ENCODE measurements at places on chromosomes 6 and 20.
A peak's percentile ranks its signal among the peaks of the same experiment; 100 is the strongest.

GRCh38 chr6:143370812-143371370, 79.6 kb downstream of the ADAT2 start:
- no peak for DNase-seq

GRCh38 chr20:45857882-45858216, 435 bp downstream of the ZSWIM3 start:
- no peak for DNase-seq

GRCh38 chr6:143614235-143614634, 63.5 kb upstream of the PHACTR2 start:
- no peak for DNase-seq

- DNase-seq: no peak
Measured at GRCh38 chr20:14518648-14519047, 181.2 kb upstream of the FLRT3 start.

DNA sequence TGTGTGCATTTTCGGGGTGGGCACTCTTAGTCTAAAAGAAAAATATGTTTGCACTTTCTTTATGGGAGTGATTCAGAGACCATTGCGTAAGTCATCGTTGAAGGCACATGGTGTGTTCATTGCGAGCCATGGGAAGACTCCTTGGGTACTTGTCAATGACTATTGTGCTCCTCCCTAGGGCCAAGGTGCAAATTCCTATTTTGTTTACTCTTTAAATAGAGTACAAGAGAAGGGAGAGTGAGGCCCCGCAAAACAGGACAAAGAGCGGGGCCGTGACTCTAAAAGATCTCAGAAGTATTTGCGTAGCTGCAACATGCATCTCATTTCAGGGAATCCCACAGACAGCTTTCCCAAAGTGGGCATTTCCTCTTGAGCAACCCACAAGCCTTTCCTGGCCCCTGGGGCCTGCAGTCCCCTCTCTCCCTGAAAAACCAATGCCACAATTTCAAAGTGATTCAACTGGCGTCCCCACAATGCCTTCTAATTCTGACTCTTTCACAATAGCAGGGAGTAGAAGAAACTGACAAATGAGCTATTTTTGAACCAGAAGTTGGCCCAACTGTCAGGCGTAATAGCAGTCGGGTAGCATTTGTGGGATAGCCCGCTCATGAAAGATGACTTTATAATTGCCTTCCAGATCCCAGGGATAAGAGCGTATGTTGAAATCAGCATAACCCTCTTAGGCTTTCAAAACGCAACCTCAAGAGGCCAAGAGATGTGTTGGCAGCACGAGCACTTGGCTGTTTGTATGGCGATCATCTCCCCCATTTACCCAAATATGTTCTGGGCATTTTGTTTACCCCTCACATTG, 277.9 kb upstream of the BMP2 start:
- DNase-seq: no peak

- DNase-seq: no peak
Measured at GRCh38 chr20:56835829-56836550, 206.9 kb downstream of the TFAP2C start.

DNA sequence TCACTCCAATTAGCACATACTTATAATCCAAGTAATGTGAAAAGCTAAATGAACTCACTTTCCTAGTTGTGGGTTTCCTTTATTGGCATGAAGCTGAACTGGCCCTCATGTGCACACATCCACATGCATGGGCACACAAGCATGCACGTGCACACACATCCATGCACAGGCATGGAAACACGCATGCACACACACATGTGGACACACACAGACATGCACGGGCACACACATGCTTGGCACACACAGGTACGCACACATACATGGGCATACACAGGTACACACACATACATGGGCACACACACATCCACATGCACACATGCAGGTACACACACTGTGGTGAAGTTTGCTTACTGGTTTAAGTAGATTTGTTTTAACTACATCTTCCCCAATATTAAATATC, 23.8 kb downstream of the SYNDIG1 start:
- DNase-seq: no peak

DNA sequence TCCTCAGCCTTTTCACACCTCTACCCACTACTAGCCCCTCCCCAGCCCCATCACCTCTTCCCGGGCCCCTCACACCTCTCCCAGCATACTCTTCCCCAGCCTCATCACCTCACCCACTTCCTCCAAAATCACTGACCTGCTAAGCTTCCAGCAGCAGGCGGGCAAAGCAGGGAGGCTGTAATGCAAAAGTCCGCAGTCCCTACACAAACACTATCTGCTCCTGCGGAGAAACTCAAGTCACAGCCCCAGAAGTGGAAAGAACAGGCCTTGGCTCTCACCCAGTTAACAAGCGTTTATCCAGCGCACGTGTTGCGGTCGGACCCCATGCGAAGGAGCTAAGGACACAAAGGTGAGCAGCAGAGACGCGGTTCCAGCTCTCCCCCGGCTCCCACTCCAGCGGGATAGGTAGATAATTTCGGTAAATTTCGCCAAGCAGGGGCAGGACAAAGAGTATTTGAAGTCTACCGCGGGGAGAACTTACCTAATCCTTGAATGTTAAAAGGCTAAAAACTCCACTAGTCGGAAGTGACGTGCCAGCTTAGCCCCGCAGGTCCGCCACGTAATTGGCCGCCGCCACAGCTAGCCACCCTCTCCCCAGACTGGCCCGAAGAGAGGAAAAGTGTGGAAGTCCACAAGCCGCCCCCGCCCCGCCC, 728 bp upstream of the TRIM39 start:
- DNase-seq: peak; percentile 78
